ENCODE measurements at places on chromosomes 4 and X.

- peak; percentile 54 for DNase-seq
These were observed 45.5 kb downstream of the VGLL1 start for GRCh38 chrX:136577552-136577951.

- no peak for DNase-seq
These were observed 167.6 kb upstream of the CXorf66 start for GRCh38 chrX:140132937-140133336.

DNA sequence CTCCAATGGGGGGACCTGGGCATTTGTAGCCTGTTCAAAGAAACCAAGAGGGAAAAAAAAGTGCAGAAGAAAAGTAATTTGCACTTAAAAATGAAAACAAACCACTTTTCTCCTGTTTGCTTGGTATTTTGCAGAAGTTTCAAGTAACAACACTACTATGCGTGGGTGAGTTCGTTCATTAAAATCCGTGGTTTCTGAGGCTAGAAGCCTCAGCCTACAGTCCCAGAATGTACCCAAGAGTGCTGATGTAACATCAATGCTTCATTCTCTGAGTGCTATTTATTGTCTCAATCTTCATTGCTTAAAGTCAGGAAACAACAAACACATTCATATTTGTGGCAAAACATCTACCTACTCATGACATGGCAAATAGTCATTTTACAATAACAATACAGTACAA is 29.2 kb downstream of the LGI2 start:
- DNase-seq = no peak

GRCh38 chrX:119990556-119991004 is 47.0 kb upstream of the NKAP start:
- no peak for DNase-seq

DNA sequence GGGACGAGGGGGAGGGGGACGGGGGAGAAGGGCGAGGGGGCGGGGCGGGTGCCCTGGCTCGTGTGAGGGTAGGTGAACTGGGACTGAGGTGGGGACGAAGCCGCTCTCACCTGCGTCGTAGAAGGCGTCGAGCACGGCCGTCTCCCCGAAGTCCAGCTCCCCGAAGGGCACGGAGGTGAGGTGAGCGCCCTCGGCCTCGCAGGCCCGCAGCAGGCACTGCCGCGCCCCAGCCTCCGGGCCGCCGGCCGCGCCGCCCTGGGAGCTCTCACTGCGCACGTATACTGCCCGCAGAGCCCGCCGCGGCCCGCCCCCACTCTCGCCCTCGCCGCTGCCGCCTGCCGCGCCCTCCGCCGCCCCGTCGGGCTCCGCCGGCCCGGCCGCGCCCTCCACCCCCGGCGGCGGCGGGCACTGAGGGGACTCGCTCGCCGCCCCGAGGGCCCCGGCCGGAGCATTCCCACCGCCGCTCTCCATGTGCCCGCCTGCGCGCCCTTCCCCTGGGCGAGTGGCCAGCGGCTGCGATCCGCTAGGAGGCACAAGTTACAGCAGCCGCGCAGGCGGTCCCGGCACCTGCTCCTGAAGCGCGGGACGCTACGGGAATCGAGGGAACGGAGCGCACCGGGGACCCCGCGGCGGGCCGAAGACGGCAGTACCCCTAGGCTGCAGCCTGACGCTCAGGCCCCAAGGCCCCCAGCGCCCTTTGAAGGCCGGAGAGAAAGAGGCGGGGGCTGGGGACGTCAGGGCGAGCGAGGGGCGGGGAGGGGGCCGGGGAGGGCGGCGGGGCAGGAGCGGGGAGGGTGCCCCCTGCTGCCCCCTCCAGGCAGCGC is at the start of gene MAP3K15:
Gene MAP3K15, minus strand, starts transcription at position 718 of the 824 bp plus-strand sequence. Its CDS starts 247 bp downstream, at position 471.
- peak; percentile 5 for DNase-seq

DNA sequence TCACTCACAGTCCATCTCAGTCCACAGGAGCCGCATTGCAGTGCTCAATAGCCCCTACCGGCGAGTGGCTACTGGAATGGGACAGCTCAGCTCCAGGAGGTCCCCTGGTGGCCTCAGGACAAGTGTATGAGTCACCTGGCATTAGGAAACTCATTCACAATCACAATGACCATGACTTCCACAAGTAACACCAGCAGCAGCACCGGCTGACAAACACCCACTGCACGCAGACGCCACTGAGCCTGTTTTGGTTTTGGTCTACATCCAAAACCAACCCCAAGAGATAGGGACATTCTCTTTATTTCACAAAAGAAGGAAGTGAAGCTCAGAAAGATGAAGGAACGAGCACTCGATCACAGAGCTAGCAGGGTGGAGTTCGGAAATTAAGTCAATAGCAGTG is 8.1 kb downstream of the JAKMIP1 start:
- DNase-seq = no peak

DNA sequence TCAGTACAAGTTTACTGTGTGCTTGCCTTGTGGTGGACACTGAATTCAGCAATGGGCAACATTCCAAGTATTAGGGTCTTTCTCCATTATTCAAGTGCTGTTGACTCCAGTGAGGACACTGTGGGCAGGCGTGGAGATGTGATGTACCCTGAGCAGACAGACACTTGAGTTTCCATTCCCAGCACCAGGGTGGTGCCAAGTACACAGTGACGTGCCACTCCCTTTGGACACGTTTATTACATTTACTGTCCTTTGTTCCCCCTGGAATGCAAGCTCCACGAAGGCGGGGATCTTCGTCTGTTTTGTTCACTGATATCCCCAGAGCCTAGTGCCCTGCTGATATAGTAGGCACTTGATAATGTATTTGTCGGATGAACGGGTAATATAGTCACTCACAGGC is 130.6 kb upstream of the STX18 start:
- DNase-seq = no peak

- no peak for DNase-seq
These were observed 28.9 kb downstream of the STARD8 start for GRCh38 chrX:68676335-68676734.

DNA sequence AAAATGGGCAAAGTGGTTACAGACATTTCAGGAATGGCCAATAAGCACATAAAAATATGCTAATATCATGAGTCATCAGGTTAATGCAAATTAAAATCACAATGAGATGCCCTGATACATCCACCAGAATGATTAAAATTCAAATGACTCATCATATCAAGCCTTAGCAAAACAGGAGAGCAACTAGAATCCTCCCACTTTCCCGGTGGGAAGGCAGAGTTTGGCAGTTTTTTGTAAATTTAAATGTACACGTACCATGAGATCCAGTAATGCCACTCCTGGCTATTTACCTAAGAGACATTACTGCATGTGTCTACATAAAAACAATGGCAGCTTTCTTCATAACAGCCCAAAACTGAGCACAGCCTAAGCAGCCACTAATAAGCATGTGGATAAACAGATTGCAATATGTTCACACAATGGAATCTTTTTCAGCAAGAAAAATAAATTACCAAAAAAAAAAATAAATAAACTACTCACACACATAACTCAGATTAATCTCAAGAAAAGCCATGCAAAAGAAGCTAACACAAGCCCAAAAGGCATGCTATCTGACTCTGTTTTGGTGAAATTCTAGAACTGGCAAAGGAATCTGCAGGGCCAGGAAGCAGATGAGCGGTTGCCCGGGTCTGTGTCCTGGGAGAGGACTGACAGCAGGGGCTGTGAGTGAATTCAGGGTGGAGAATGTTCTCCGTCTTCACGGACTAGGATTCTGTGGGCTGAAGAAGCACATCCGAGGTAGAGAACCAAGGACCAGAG is 48.8 kb downstream of the AFAP1 start:
- peak; percentile 83 for DNase-seq

- DNase-seq = no peak
These were observed 38.0 kb downstream of the KIT start for GRCh38 chr4:54695788-54696187.

- DNase-seq = no peak
These were observed 87.5 kb downstream of the GLRA2 start for GRCh38 chrX:14616836-14617235.

- no peak for DNase-seq
These were observed 109.0 kb upstream of the ARSJ start for GRCh38 chr4:114088481-114088880.

GRCh38 chrX:133323431-133323830 is 91.9 kb downstream of the GPC4 start:
- DNase-seq = peak; percentile 35

DNA sequence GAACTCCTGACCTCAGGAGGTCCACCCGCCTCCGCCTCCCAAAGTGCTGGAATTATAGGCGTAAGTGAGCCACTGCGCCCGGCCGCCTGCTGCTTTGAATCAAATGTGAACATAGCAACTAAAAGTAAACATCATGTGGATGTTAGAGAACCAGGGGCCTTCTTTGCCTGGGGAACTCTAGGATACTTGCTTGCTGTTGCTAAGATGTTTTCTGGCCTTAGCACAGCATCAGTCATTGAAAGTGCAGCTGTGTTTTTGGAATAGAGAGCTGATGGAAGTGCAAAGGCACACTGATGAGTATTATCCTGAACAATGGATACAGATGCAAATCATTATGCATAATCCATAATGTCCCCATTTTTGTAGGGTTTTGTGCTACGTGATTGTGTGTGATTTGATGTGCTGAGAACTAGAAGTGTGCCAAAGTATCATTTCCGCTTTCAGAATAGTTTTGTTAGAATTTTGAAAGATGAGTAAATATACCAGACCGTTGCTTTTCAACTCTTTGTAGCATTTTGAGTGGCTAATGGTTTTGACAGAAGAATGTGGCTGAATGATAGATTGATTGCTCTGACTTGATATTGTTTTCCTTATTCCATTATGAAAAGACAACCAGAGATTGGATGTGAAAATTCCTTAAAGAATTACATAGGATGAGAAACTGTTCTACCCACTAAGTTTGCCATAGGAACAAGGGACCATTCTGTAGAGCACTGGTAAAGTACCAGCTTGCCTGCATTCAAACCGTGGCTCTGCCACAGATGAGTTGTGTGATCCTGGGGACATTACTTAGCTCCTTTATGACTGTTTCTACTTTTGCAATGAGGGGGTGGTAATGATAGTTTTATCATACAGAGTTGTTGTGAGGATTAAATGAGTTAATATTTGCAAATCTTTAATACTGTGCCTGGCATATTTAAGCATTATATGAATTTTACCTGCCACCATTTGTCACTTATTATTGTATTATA is 74.7 kb downstream of the REPS2 start:
- no peak for DNase-seq

DNA sequence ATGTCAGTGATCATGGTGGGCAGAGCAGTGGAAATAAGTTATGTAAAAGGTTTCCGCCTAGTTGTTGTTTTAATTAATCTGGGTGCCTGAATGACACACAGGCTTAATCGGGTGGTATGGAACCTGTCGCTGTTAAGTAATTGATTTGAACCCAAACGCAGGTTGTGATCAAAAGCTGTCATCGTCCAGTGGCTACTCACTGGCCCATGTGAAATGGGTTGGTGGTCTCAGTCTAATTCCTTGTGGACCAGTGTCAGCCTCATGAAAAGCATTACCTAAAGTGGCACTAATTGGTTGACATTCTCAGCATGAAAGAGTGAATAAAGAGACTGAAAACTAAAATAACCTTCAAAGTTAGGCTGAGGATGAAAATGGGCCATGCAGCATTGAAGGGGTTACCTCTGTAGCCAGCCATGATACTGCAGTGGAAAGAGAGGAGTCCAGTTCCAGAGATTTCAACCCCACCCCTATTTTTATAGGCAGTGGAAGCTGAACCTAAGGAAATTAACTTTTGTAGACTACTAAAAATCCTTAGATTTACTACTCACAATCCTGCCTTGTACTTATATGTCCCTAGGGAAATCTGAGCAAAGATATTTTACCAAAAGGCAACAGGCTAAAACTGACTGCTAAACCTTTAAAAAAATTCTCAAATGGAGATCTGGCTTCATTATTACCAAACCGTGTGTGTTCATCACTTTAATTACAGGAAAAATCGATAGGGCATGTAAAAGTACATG is 251.7 kb upstream of the TENM3 start:
- DNase-seq = no peak

DNA sequence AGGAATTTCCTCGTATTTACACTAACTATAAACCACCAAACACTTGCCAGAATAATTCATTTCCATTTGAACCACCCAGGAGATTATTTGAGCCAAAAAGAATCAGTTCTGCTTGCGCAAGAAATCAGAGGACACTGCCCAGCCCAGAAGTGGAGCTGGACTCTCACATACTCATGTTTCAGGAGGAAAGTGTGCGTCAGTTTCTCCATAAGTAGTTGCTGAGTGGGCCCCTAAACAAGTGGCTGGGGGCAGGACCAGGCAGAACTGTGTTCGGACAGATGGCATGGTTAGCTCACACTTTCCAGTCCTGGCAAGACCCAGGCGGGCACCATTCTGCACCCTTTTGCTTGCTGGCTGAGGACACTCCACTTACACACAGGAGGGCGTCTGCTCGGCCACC is 38.8 kb downstream of the BTC start:
- DNase-seq = no peak

GRCh38 chr4:184889666-184890335 is 64.0 kb upstream of the ACSL1 start:
- no peak for DNase-seq

DNA sequence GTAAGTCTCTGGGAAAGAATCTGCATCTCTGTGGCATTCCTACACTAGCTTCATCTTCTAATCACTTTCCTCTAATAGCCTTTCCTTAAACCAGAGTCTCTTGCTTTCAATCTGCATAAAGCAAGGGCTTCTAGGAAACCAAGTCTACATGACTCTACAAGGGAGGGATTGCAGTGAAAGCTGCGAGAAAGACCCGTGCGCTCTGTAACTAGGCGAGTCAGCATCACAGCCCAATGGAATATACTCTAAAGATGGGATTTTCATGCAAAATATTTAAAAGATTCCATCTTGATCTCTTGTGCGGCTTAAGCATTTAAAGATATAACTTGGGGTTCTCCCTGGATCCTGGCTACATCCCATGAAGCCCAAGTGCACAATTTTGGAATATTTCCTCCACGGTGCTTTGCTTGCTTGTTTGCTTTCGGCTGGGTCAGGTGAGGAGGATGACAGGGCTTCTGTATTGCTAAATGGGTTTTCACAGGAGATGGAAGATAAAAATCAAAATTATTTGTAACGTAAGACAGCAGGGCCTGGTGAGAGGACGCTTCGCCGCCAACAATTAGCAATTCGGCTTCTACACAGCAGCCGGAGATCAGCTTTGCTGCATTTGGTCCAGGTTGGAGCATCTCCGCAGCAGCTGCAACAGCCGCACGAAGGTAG is 687 bp upstream of the GRIA2 start:
- no peak for DNase-seq

GRCh38 chrX:112672788-112673560 is 6.8 kb downstream of the LHFPL1 start:
- DNase-seq = no peak

GRCh38 chrX:8204943-8205342 is 33.9 kb upstream of the VCX2 start:
- DNase-seq = no peak

GRCh38 chrX:153620576-153620975 is 21.6 kb upstream of the CCNQ start:
- DNase-seq = peak; percentile 76

DNA sequence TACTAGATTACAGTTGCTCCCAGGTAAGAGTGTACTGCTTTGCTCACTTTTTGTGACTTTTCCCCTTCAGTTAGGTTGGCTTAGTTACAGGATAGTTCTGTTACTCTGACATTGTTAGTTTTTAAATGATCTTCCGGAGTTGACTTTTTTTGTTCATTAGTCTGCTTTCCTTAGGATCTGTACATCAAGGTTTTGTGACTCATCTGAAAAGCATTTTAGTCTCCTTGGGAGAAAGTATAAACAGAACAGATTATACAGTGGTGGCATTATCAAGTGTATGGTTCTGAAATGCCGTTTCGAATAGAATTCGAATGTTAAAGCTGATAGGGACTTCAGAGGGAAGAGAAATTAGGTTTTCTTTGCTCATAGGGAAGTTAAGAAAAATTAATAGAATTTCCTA is 63.3 kb downstream of the USP9X start:
- DNase-seq = peak; percentile 26

GRCh38 chrX:40172401-40173142 is 74.8 kb upstream of the BCOR start:
- no peak for DNase-seq

Measured in epithelial cell of esophagus (primary cell).